GOT3 (cell line): ENCODE measurements at places on chromosomes 5 and 9.

- DNase-seq: no peak
These were observed 94.0 kb upstream of the COX7C start for GRCh38 chr5:86523718-86524117.

GRCh38 chr9:77600810-77601209 is 47.3 kb downstream of the GNA14 start:
- DNase-seq: no peak

DNA sequence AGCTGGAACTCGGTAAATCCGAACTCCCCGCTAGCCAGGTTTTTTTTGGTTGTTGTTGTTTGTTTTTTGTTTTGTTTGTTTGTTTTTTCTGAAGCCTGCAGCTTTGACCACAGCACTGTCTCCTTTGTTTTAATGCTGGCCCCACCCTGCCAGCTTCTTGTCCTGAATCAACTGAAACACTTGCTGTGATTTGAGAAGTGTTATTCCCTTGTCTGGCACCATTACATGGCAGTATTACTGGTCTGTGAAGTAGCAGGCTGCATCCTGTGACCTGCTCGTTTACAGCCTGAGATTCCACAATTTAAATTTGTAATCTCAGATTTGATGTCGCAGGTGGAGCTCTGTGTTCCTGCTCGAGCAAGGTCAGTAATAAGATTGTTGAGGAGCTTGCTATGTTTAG is 1.4 kb upstream of the SLC36A2 start:
- DNase-seq: no peak

- no peak for DNase-seq
These were observed 196.5 kb downstream of the COMMD10 start for GRCh38 chr5:116281309-116281708.

GRCh38 chr5:157596487-157596886 is 20.9 kb upstream of the ADAM19 start:
- DNase-seq: no peak

- no peak for DNase-seq
These were observed 2.8 kb upstream of the ENTREP1 start for GRCh38 chr9:69322256-69322655.

DNA sequence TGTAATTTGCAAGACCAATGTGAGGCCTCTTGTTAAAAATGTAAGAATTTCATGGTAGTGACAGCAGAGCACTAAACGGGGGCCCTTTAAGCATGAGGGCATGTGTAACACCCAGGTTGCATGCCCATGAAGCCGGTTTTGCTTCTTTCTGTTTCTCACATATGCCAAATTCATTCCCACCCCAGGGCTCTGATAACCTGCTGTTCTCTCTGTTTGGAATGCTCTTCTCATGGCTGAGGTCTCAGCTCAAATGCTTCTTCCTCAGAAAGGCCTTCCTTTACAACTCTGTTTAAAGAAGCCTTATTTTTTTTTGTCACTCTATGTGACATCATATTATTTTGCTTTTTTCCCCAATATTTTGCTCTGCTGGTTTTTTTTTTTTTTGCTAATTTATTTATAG is 369.0 kb downstream of the KIAA0825 start:
- DNase-seq: no peak
